Epithelial cell of proximal tubule (primary cell): ENCODE measurements at places on chromosomes 6 and 20. TPM values are rescaled to one million over a fixed set of nuclear protein-coding genes. Genes with fewer than 3 reads are reported as not detected.

DNA sequence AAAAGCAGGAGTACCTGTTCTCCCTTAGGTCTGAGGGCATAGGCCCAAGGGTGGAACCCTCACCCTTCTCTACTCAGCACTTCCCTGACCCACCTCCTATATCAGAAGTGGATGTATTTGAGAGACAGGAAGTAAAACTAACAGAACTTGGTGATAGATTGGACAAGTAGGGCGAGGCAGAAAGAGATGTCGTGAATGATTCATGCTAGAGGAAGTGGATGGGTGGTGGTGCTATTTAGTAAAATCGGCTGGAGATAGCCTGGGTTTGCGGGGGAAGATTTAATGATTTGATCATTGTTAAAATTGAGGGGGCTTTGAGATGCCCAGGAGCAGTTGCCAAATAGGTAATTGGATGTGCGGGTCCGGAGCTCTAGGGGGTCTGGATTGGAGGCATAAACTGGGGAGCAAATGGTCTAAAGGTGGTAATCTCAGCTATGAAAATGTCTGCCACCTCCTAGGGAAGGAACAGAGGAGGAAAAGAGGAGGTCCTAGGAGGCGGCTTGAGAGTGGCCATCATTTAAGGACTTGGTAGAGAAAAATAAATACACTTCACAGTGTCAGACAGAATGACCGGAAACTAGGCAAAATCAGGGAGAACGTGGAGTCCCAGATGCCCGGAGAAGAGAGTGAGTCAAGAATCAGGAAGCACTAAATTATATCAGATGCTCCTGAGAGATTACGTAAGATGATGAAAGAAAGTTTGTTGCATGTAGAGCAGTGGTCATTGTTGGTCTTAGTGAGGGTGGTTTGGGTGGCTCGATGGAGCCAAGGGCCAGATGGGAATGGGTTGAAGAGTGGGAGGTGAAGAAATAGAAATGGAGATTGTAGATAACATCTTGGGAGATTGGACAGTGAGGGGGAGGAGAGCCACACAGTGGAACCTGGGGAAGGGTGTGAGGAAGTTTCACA is 142.0 kb downstream of the CEP57L1 start:
- no peak for DNase-seq

- DNase-seq: no peak
Measured at GRCh38 chr6:41271901-41272395, 14.5 kb downstream of the TREM1 start.

DNA sequence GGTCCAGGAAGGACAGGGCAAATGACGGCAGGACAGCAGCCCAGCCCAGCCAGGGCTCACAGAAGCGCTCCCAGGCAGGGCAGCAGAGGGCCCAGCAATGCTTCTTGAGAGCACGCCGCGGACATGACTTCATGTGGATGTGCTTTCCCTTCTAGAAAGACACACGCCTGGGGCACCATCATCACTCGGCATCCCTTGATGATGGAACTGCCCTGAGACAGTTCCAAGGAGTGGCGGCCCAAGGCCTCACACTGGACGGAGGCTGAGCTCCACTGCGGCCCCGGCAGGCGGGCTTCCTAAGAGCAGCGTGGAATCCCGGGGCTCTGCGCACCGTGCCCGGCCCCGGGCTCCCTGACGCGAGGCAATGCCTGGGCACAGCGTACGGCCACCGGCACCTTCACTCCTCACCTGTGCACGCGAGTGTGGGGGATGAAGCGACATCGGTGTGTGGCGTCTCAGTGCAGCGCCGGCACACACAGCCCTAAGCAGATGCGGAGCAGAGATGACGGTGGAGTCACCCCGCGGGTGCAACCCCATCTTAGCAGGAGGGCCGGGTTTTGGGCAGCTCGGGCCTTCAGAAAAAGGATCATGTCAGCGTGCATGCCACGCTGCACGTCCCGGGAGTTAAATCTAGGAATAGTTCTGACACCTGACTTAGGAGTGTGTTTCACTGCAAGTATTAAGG is 86.6 kb downstream of the THBS2 start:
- no peak for DNase-seq

The SNAP25 gene
- total RNA-seq: 0.22 and 1.4 TPM in 2 replicates

The METTL24 gene
- 0.43 and 0.69 TPM in 2 replicates for total RNA-seq

The TNNC2 gene
- not detected in 2 replicates for total RNA-seq
